ENCODE measurements at places on chromosomes 2 and 18. TPM values are rescaled to one million over a fixed set of nuclear protein-coding genes. Genes with fewer than 3 reads are reported as not detected.

The GREB1L gene
- total RNA-seq: 0.26 TPM

The ATP6V1C2 gene
- total RNA-seq: under 0.01 TPM

The RGPD4 gene
- not detected for total RNA-seq

The SCYGR3 gene
- not detected for total RNA-seq

The TFPI gene
- 111 TPM for total RNA-seq
